Renal pelvis (tissue), 12 donors: ENCODE measurements at places on chromosomes 1 and 21. TPM values are rescaled to one million over a fixed set of nuclear protein-coding genes. Genes with fewer than 3 reads are reported as not detected.

DNA sequence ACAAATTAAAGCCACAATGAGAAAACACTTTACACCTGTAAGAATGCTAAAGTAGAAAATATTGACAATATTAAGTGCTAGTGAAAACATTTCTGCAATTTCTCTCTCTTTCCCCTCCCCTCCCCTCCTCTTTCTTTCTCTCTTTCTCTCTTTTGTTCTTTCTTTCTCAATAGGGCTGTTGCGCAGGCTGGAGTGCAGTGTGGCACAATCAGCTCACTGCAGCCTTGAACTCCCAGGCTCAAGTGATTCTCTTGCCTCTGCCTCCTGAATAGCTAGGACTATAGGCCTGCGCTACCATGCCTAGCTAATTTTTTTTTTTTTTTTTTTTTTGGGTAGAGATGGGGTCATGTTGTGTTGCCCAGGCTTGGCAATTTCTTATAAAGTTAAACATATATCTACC lies 5.9 kb upstream of the SHISAL2A start:
- DNase-seq = no peak

- peak; percentile 4 for DNase-seq
Observed at GRCh38 chr1:224801844-224802490, 127.5 kb upstream of the DNAH14 start.

DNA sequence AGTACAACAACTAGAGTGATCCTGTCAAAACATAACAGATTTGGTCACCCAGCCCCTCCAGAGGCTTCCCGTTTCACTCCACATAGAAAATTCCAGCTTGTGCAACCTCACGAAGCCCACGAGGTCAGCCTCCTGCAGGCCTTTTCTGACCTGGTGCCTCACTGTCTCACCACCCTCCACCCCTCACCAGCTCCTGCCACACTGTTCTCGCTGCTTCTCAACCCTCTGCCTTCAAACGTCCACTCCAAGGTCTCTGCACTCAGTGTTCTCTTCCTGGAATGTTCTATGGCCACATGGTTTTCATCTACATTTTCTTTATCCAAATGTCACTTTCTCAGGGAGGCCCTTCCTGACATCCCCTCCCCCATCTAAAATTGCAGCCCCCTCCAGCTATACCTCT lies 178.9 kb downstream of the DHRS3 start:
- DNase-seq = no peak

DNA sequence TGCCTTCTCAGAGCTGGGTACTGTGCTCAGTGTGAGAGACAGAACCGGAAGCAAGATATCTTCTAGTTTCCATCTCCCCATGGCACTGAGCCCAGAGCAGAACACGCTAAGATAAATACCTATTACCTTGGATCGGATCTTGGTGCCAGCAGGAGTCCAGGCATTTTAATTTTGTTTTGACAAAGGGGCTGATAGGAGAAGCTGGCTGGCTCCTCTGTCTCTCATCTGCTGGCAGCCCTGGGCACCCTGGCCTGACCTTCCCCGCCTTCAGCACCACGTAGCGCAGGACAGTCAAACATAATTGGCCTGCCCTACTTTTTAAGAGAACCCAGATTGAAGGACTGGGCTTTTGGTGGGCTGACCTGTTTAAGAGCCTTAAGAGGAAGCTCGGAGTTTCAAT lies 160.7 kb upstream of the KLHDC7A start:
- no peak for DNase-seq

DNA sequence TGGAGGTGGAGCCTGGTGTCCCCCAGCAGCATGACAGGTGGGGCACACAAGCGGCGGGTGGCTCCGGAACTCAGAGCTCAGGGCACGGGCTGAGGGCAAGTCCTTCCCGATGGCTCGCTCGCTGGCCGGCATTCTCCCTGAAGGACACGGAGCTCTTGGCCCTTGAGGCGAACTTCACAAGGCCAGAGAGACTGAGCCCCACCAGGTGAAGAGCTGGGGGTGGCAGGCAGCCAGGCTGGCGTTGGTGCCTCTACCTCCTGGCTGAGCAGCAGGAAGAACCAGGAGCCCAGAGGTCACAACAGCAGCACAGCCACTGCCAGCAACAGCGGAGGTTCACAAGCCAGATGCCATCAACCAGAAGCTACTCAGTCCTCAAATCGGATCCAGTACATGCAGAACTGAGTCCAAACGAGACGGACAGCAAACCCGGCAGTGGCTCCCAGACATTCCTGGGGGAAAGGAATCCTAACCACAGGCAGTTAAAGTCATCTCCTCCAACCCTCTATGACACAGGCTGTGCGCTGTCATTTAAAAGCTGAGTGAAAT lies 54.1 kb downstream of the NPHP4 start:
- peak; percentile 15 for DNase-seq

DNA sequence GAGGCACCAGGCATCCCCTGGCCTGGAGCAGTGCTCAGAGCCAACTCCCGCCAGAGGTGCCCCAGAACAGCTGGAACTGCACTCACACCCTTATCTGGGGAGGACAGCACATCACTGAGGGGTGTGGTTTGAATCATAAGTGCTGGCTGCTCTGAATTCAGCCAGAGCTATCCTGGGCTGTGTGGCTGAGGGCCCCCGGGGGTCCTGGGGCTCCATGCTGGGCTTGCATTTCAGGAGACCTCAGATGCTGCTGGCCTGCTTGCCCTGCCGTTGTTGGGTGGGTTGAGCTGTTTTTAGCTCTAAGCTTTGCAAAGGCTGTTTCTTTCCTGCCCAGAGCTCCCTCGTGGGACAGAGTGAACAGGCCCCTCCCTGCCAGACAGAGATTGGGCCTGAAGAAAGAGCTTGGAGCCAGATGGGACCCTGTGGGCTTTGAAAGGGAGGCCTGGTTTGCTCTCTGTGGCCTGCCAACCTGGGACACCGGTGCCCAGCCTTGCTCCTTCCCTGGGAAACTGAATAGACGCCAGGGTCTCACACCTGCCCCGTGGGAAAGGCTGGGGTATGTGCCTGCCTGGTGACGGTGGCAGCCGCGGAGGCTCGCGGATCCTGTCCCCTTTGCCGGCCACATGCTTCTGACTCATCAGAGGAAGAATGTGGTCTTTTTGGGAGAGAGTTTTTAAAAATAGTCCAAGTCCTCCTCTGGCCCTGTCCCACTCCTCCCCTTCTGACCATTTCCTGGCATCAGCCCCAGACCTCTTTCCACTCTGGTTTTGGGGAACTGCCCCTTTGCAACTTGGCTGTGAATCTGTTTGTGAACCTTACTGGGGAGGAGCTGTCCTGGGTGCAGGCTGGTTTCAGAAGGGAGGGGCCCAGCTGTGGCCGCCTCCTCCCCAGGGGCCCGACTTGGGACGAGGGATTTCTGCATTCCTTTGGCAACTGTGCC lies 30.0 kb downstream of the ARHGEF10L start:
- no peak for DNase-seq

DNA sequence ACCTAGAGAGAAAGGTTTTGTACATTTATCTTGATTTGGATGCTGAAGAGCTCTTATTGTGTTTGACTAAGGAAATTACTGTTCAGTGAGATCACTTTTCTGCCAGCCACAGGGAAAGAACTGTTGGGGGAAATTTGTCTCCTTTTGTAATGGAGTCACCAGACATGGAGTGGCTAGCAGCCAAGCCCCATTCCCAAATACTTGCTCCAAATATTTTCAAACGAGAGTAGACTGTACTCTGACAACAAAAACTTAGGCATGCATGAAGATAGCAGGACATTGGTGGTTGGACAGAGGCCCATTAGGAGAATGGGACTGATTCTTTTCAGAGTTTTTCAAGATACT lies 21.1 kb downstream of the IPO9 start:
- DNase-seq = no peak

- DNase-seq = no peak
Observed at GRCh38 chr1:51564124-51564523, 45.1 kb upstream of the EPS15 start.

- DNase-seq = no peak
Observed at GRCh38 chr1:54774820-54775498, 10.6 kb upstream of the PARS2 start.

- DNase-seq = no peak
Observed at GRCh38 chr1:31897526-31898100, 40.6 kb downstream of the PTP4A2 start.

DNA sequence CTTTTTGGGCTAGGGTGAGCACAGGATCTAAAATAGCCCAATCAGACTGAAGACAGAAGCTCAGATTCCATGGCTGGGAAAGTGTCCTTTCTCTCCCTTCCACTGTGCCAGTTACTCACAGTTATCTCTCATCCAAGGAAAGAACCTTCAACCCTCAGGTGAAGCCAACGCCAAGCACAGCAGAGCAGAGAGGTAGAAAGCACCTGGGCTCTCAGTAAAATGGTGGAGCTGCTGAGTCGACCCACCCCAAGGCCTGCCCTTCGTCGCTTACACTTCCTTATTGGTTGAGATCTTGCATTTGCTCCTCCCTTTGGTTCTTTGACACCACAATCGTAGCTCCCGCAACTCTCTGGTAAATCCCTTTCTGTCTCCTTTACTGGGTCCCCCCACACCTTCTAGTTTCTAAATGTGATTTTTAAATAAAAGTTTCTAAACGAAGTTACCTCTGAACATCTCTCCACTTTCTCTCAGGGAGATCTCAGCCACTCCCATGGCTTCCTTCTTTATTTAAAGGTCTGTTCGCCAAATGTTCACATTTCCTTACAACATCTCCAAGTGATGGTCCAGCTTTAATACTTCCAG lies 27.5 kb upstream of the SLC30A1 start:
- DNase-seq = no peak

DNA sequence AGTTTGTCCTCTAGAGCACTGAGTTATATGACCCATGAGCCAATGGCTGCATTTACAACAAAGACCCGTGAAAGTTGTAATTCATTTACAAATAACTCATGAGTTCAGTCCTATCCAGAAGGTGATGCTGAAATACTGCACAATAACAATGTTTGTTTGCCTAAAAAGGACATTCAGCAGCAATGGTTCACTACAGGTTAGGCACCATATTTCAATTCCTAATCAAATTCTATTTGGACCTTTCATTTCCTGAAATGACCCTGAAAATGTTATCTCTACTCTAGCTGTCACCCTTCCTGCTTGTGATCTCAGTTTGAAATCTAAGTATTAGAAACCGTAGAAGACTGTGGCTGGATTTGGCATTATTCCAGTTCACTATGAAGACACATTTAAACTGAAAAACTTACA lies 191.2 kb upstream of the SAMSN1 start:
- no peak for DNase-seq

GRCh38 chr21:20388400-20388799 lies 609.8 kb upstream of the NCAM2 start:
- no peak for DNase-seq

- DNase-seq = no peak
Observed at GRCh38 chr1:44790968-44791801, 3.2 kb upstream of the BEST4 start.

DNA sequence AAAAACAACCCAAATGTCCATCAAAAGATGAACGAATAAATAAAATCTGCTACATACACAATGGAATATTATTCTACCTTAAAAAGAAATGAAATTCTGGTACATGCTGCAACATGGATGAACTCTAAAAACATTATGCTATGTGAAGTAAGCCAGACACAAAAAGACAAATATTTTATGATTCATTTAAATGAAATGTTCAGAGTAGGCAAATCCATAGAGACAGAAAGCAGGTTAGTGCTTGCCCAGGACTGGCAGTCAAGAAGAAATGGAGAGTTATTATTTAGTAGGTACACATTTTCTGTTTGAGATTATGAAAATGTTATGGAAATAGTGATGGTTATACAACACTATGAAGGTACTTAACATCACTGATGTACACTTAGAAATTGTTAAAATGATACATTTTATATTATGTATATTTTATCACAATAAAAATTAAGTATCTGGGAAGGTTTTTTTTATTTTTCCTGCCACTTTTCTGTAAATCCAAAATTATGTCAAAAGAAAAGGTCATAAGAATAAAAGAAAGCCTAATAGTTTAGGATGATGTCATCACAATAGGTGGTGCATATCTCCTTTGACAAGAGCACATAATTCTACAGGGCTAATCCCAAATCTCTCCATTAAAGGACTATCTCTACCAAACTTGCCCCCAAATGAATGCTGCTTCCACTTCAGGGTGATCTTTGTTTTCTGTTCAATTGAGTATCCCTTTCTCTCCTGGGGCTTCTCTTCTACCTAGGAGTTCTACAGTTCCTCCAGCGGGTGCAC lies 40.2 kb upstream of the FCER1A start:
- no peak for DNase-seq

DNA sequence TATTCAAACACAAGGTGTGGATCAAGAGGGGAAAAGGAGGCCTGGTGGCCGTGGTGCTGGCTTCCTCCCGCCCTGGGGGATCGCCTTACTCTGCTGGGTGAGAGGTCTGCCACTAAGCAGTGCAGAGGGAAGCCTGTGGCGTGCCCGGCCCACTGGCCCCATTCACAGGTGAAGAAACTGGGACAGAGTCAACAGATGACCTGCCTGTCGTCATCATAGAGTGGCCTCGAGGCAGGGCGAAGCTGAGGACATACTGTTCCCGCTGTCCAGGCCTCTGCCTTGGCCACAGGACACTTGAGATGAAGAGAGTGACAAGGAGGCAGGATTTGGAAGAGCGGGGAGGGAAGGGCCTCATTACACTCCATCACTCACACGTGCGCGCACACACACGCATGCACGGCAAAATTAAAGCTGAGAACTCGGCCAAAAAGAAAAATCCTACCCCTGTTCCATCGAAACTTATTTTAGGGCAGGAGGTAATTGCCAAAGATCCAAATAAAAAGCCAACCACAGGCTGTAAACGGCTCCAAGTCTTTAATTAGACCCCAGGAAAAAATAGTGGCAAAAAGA lies 50.5 kb downstream of the CASZ1 start:
- DNase-seq = no peak

DNA sequence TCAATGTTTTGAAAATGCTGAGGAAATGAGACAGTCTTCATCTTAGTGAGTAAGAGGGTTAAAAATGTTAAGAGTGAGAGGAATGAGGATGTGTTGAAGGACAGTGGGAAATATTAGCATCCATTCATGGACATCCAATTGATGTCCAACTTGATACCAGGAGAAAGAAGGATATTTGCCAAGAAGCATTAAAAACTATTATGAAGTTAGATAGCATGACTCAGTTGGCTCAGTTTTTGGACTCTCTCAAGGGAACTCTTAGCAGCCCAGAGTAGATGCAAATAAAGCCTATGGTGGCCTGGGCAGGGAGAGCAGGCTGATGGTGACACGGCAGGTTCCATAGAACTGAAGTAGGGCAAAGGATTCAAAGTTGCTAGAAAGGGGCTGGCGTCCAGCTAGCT lies 171.0 kb downstream of the ZZZ3 start:
- no peak for DNase-seq

- peak; percentile 89 for DNase-seq
Observed at GRCh38 chr1:222634180-222635013, 16.5 kb downstream of the MIA3 start.

DNA sequence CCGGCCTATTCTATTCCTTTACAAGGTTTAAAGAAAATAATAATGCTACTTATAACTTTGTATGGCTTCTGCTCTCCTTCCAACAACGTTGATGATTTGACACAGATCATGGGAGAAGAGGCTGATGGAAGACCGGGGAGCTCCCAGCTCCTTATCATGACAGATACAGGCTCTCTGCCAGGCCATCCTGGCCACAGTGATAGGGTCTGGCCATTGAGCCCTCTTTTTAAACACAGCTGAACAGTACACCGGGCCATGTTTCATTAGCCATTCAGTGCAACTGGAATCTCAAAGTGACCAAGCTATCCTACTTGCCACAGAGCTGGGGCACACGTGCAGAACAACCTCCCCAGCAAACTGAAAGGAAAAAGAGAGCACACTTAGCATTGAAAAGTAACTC lies 34.9 kb downstream of the DNAJC11 start:
- no peak for DNase-seq

The SIM2 gene
- 24.0 TPM for polyA plus RNA-seq

The TSSK3 gene
- 9.6 TPM for polyA plus RNA-seq

The CELA2B gene
- 0.31 TPM for polyA plus RNA-seq

The TACSTD2 gene
- polyA plus RNA-seq = 36.9 TPM

The CDC42BPA gene
- 40.0 TPM for polyA plus RNA-seq

The LCK gene
- polyA plus RNA-seq = 5.0 TPM

The OR2T11 gene
- 0.04 TPM for polyA plus RNA-seq

The P3R3URF gene
- not detected for polyA plus RNA-seq

The SLC41A1 gene
- polyA plus RNA-seq = 30.8 TPM
